ENCODE measurements at places on chromosomes 11 and 22. TPM values are rescaled to one million over a fixed set of nuclear protein-coding genes. Genes with fewer than 3 reads are reported as not detected.

Gene ME3
- 5.4 TPM for total RNA-seq

GRCh38 chr11:85679576-85679975 lies 6.4 kb downstream of the CCDC89 start:
- no peaks in the 10 kb centered on the region for H3K36me3 ChIP-seq
- no peak overlapping the region for H3K27ac ChIP-seq
- H3K4me1 ChIP-seq, result no peaks in the 10 kb centered on the region
- no peaks in the 10 kb centered on the region for H3K27me3 ChIP-seq
- DNase-seq, result no peak

- H3K27ac ChIP-seq, result peak overlapping the region; percentile 72
- H3K4me3 ChIP-seq, result no peak overlapping the region
- peaks cover 21% of the 10 kb centered on the region for H3K4me1 ChIP-seq
- H3K27me3 ChIP-seq, result no peaks in the 10 kb centered on the region
- H3K36me3 ChIP-seq, result no peaks in the 10 kb centered on the region
Observed at GRCh38 chr11:133692126-133692934, 153.0 kb downstream of the SPATA19 start.

DNA sequence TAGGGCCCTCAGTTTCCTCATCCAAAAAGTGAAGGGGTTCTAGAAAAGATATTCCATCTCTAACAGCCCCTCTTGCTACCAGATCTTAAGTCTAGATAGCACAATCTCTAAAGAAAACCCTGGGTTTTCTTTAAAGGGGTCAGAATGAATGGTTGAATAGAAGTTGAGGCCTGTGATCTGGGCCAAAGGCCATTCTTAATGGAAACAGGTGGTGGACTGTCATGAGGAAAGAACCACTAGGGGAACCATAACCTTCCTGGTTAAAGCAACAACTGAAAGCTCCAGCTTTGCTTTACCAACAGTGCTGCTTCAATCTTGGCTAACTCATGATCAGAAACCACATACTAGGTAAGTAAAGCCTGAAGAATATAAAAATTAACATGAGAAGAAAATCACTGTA lies 1.8 kb downstream of the CELF1 start:
- DNase-seq, result peak; percentile 47
- H3K36me3 ChIP-seq, result no peaks in the 10 kb centered on the region
- no peaks in the 10 kb centered on the region for H3K27me3 ChIP-seq
- H3K4me1 ChIP-seq, result peaks cover 16% of the 10 kb centered on the region
- H3K4me3 ChIP-seq, result no peak overlapping the region

Gene GRAMD1B
- total RNA-seq, result 81.5 TPM

GRCh38 chr11:33040033-33040861 lies 875 bp downstream of the TCP11L1 start:
- no peak for DNase-seq
- no peaks in the 10 kb centered on the region for H3K27me3 ChIP-seq
- peak overlapping the region; percentile 75 for H3K4me3 ChIP-seq
- peaks cover 4% of the 10 kb centered on the region for H3K4me1 ChIP-seq

DNA sequence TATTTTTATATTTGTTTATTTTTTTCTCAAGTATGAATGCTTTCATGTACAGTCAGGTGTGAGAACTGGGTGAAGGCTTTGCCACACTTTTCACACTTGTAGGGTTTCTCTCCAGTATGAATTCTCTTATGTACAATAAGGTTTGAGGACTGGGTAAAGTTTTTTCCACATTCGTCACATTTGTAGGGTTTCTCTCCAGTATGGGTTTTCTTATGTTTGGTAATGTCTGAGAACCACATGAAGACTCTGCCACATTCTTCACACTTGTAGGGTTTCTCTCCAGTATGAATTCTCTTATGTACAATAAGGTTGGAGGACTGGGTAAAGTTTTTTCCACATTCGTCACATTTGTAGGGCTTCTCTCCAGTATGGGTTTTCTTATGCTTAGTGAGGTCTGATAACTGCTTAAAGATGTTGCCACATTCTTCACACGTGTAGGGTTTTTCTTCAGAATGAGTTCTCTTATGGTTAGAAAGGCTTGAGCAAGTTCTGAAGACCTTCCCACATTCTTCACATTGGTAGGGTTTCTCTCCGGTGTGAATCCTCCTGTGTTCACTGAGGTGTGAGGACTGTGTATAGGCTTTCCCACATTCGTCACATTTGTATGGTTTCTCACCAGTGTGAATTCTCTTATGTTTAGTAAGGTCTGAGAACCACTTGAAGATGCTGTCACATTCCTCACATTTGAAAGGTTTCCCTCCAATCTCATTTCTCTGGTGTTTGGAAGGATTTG lies 19.7 kb downstream of the ZNF195 start:
- no peaks in the 10 kb centered on the region for H3K27me3 ChIP-seq
- no peak for DNase-seq
- H3K36me3 ChIP-seq, result peaks cover 47% of the 10 kb centered on the region
- no peaks in the 10 kb centered on the region for H3K4me1 ChIP-seq
- no peak overlapping the region for H3K27ac ChIP-seq
- H3K4me3 ChIP-seq, result no peak overlapping the region

- H3K4me3 ChIP-seq, result no peak overlapping the region
- DNase-seq, result no peak
- no peak overlapping the region for H3K27ac ChIP-seq
Observed at GRCh38 chr11:3615998-3616397, 25.8 kb downstream of the ART5 start.

GRCh38 chr11:121341609-121342008 lies 49.0 kb downstream of the SC5D start:
- no peaks in the 10 kb centered on the region for H3K4me1 ChIP-seq
- H3K27ac ChIP-seq, result no peak overlapping the region
- no peak overlapping the region for H3K4me3 ChIP-seq
- H3K36me3 ChIP-seq, result no peaks in the 10 kb centered on the region
- no peak for DNase-seq

GRCh38 chr22:20549232-20549841 lies 41.9 kb downstream of the MED15 start:
- H3K27me3 ChIP-seq, result no peaks in the 10 kb centered on the region
- H3K27ac ChIP-seq, result peak overlapping the region; percentile 82
- H3K4me3 ChIP-seq, result no peak overlapping the region

DNA sequence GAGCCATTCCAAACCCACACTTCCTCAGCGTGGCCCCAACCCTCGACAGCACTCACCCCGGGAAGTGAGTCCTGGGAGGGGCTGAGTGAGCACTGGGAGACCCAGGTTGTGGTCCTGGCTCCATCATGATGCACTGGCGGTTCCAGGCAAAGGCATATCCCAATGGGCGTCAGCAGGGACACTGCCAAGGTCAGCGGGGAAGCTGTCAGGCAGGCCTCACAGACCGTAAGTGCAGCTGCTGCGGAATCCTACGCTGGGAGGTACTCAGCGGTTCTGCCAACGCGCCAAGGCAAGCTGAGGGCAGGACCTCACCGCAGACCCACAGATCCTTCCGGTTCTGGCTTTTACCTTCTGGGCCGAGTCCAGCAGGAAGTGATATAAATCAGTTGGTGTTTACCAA lies 1.4 kb upstream of the GAL3ST1 start:
- peaks cover 37% of the 10 kb centered on the region for H3K36me3 ChIP-seq
- DNase-seq, result no peak
- H3K4me3 ChIP-seq, result no peak overlapping the region
- no peaks in the 10 kb centered on the region for H3K4me1 ChIP-seq
- peaks cover 9% of the 10 kb centered on the region for H3K27me3 ChIP-seq

Gene MUC2
- 0.03 TPM for total RNA-seq

Gene EHF
- not detected for total RNA-seq

DNA sequence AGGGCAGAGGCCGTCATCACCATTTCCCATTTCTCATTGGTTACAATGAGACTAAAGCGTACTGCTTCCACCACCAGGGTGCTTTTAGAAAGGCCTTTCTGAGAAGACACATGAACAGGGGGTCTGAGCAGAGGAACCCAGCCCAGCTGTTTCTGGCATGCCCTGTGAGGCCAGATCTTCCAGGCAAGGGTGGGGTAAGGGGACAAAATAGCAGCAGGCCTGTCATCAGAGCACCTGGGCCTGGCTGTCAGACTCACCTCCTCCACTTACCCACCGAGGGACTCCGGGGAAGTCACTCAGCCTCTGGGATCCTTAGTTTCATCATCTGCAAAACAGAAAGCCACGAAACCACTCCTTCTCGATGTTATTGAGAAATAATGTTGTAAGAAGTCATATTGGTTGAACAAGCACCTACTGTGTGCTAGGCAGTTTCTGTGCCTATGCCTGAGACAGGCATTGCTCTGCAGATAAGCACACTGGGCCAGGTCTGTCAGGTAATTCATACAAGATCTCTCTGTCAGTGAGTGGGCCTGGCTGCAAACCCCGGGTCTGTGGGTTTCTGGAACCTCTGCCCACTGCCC lies 8.8 kb upstream of the WNT11 start:
- H3K4me1 ChIP-seq, result peaks cover 7% of the 10 kb centered on the region
- no peak overlapping the region for H3K4me3 ChIP-seq
- no peaks in the 10 kb centered on the region for H3K36me3 ChIP-seq

Gene RIMBP3B
- total RNA-seq, result 1.9 TPM

DNA sequence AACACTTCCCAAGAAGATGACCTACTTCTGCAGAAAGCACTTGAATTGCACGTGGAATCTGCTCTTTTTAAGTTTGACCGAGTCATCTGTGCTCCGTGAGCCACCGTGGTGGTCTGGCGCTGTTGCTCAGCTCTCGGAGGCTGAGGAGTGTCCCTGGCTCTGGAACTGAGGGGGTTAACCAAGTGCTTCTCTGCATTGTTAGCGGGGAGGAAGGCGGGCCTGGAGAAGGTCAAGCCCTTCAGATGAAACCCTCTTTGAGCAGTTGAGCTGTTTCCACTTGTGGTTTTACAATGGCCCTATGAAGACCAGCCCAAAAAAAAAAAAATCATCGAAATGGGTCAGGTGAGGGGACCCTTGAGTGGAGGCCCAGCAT lies 286.4 kb downstream of the NTM start:
- peak; percentile 59 for DNase-seq
- H3K27me3 ChIP-seq, result no peaks in the 10 kb centered on the region
- no peaks in the 10 kb centered on the region for H3K36me3 ChIP-seq

GRCh38 chr22:32048069-32048468 lies 5.0 kb downstream of the SLC5A1 start:
- DNase-seq, result no peak
- no peaks in the 10 kb centered on the region for H3K4me1 ChIP-seq
- H3K4me3 ChIP-seq, result no peak overlapping the region
- no peaks in the 10 kb centered on the region for H3K27me3 ChIP-seq

Gene APOA5
- total RNA-seq, result not detected

DNA sequence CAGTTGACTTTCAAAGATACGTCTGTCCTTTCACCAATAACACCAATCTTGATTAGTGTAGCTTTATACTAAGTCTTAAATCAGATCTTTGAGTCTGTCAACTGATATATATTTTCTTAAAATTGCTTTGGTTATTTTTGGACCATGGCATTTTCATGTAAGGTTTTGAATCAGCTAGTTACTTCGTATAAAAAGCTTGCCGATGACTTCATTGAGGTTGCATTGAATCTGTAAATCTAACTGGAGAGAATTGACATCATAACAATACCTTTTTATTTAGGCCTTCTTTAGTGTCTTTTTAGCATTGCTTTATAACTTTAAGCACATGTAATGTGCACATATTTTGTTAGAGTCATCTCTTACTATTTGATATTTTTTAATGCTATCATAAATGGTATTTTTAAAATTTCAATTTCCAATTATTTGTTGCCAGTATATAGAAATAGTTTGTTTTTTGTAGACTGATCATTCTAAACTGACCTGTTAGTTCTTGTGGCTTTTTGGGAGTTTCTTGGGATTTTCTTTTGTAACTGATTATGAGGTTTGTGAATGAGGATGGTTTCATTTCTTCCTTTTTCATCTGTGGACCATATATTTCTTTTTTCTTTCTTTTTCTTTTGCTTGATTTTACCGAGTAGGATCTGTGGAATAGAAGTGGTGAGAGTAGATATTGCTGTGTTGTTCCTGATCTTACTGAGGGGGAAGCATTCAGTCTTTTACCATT lies 61.4 kb downstream of the DDX10 start:
- no peak overlapping the region for H3K27ac ChIP-seq
- no peak overlapping the region for H3K4me3 ChIP-seq
- no peak for DNase-seq
- H3K4me1 ChIP-seq, result peaks cover 5% of the 10 kb centered on the region
- no peaks in the 10 kb centered on the region for H3K27me3 ChIP-seq
- peaks cover 3% of the 10 kb centered on the region for H3K36me3 ChIP-seq

DNA sequence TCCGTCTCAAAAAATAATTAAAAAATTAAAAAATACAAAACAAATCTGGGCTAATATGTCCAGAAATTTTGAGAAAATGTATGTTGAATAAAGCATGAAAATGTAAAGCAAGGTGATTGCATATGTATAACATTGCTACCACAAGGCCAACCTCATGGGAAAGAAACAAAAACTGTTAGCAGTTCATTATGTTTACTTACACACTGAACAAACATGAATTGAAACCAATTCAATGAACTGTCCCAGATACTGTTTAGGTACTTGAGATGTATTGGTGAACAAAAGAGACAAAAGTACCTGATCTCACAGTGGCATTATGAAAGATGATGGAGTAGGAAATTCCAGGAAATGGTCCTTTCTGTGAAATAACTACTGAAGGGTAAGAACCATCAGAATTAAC lies 43.8 kb upstream of the IGLL5 start:
- no peak overlapping the region for H3K4me3 ChIP-seq
- H3K27ac ChIP-seq, result no peak overlapping the region
- no peak for DNase-seq
- no peaks in the 10 kb centered on the region for H3K27me3 ChIP-seq
- H3K36me3 ChIP-seq, result no peaks in the 10 kb centered on the region

DNA sequence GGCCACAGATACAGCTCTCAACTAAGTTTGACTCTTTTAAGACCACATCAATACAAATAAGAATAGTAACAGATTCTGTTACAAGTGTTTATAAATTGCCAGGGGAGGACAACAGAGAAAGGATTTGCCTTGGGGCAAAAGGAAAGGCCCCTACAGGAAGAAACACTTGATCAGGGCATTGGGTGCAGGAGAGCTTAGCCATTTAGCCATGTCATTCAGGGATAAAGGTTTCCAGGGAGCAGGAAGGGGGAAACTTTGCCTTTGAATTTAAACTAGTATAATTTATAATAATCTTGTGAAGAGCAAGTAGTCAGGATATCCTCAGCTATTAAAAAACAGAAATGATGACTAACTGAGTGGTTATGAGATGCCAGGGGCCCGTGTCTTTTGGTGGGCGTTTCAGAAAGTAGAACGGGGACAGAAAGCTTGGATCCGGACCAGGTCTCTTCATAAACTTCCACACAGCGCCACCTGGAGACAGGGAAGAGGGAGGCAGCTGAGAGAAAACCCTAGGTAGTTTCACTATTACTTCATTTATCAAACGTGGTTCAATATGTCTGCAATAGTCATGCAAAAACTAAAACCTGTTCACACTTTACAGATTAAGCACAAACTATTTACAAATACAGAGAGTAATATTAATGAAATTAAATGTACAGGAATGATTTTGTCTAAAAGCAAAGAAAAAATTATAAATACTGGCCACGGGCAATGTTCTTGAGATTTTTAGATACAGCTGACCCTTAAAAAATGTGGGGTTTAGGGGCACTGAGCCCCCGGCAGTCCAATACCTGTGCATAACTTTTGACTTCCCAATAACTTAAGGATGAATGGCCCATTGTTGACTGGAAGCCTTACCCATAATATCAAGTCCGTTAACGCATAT lies 11.0 kb upstream of the SLC5A4 start:
- H3K4me3 ChIP-seq, result no peak overlapping the region
- no peaks in the 10 kb centered on the region for H3K4me1 ChIP-seq
- peak; percentile 80 for DNase-seq

- DNase-seq, result no peak
- H3K27me3 ChIP-seq, result no peaks in the 10 kb centered on the region
- no peak overlapping the region for H3K4me3 ChIP-seq
- H3K4me1 ChIP-seq, result peaks cover 4% of the 10 kb centered on the region
Observed at GRCh38 chr11:7480113-7480512, 5.2 kb upstream of the OLFML1 start.

All from cardiac muscle cell (in vitro differentiated cells and primary cell).